ENCODE measurements at places on chromosomes 4 and X. TPM values are rescaled to one million over a fixed set of nuclear protein-coding genes. Genes with fewer than 3 reads are reported as not detected.

The SULT1E1 gene
- total RNA-seq: 0.41 TPM

The FAM9B gene
- not detected for total RNA-seq

The RAB39B gene
- 1.6 TPM for total RNA-seq

The RNF128 gene
- total RNA-seq: 12.6 TPM

The KCND1 gene
- 0.81 TPM for total RNA-seq

The VCX3A gene
- total RNA-seq: not detected

The BCLAF3 gene
- 11.0 TPM for total RNA-seq

The NOX1 gene
- total RNA-seq: not detected

The MAGIX gene
- total RNA-seq: 2.9 TPM

The BANK1 gene
- 0.41 TPM for total RNA-seq

The CSAG2 gene
- not detected for total RNA-seq

The OPRPN gene
- not detected for total RNA-seq

The SPARCL1 gene
- total RNA-seq: not detected

The AKAP4 gene
- under 0.01 TPM for total RNA-seq

The PNMA5 gene
- total RNA-seq: not detected

The BEX1 gene
- 0.36 TPM for total RNA-seq

The SH3BP2 gene
- 30.8 TPM for total RNA-seq

The ALB gene
- total RNA-seq: not detected

The AMBN gene
- not detected for total RNA-seq

The RHOXF2B gene
- not detected for total RNA-seq

The CFAP99 gene
- total RNA-seq: not detected

The NONO gene
- total RNA-seq: 330 TPM

The REELD1 gene
- not detected for total RNA-seq

The RPS6KA3 gene
- 58.1 TPM for total RNA-seq

The HPGD gene
- total RNA-seq: 2.7 TPM

The TMEM128 gene
- 20.4 TPM for total RNA-seq

The TMEM31 gene
- not detected for total RNA-seq

The SPRY1 gene
- total RNA-seq: 44.2 TPM

The FGF16 gene
- total RNA-seq: 1.8 TPM

The GNPDA2 gene
- 41.4 TPM for total RNA-seq

The TCEAL1 gene
- 113 TPM for total RNA-seq

The BGN gene
- 133 TPM for total RNA-seq

The PITX2 gene
- total RNA-seq: 0.18 TPM

The CD40LG gene
- total RNA-seq: not detected

The ETDA gene
- not detected for total RNA-seq

The ARR3 gene
- total RNA-seq: not detected

The LDB2 gene
- total RNA-seq: 85.9 TPM

The GATA1 gene
- total RNA-seq: not detected

The MAGEA11 gene
- total RNA-seq: not detected

The BMPR1B gene
- total RNA-seq: 13.5 TPM

The ANXA10 gene
- total RNA-seq: 7.0 TPM

The KDR gene
- 2.5 TPM for total RNA-seq
